Naive thymus-derived CD4-positive, alpha-beta T cell (primary cell): ENCODE measurements at places on chromosomes 4 and X. TPM values are rescaled to one million over a fixed set of nuclear protein-coding genes. Genes with fewer than 3 reads are reported as not detected.
A peak's percentile ranks its signal among the peaks of the same experiment; 100 is the strongest.

GRCh38 chr4:71732066-71732465 lies 51.8 kb downstream of the GC start:
- DNase-seq: no peak

DNA sequence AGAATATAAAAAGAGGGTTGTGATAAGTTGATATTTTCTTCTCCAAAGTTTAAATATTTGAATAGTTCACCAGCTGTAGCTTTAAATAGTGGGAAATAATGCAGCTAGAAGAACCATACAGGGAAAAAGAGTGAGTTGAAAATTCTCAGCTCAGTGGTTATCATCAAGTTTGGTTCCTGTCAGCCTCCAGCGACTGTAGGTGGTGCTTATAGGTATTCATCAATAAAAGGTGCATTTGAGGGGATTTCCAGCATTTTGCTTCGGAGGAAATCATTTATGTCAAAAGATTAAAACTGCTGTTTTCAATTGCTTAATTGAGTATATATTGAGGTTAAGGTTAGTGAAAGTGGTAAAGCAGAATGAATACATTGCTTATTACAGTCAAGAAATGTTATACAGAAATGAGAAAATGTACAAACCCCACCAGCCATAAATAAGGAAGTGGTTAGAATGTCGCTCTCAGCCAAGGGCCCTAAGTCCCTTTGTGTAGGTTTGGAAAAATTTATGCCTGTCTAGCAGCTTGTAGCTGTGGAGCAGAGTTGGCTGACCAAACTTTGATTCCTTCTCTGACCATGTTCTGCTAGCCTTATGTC lies 532.9 kb upstream of the FTHL17 start:
- no peak for DNase-seq

DNA sequence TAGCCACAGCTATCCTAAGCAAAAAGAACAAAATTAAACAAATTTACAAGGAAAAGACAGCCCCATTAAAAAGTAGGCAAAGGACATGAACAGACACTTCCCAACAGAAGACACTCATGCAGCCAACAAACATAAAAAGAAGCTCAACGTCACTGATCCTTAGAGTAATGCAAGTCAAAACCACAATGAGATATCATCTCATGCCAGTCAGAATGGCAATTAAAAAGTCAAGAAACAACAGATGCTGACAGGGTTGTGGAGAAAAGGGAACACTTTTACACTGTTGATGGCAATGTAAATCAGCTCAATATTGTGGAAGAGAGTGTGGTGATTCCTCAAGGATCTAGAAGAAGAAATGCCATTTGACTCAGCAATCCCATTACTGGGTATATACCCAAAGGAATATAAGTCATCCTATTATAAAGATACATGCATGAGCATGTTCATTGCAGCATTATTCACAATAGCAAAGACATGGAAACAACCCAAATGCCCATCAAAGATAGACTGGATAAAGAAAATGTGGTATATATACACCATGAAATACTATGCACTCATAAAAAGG lies 163.0 kb upstream of the TET2 start:
- DNase-seq: no peak

GRCh38 chrX:135931644-135932487 lies 38.4 kb downstream of the SAGE1 start:
- peak; percentile 42 for DNase-seq

GRCh38 chr4:14602206-14602605 lies 400.1 kb upstream of the CPEB2 start:
- no peak for DNase-seq

The GPRIN3 gene
- total RNA-seq: 11.2 TPM

GRCh38 chrX:8867406-8867805 lies 66.2 kb upstream of the FAM9A start:
- DNase-seq: no peak

The TMEM31 gene
- total RNA-seq: not detected in 2 replicates

GRCh38 chr4:139943277-139943676 lies 210.7 kb downstream of the MAML3 start:
- DNase-seq: no peak

DNA sequence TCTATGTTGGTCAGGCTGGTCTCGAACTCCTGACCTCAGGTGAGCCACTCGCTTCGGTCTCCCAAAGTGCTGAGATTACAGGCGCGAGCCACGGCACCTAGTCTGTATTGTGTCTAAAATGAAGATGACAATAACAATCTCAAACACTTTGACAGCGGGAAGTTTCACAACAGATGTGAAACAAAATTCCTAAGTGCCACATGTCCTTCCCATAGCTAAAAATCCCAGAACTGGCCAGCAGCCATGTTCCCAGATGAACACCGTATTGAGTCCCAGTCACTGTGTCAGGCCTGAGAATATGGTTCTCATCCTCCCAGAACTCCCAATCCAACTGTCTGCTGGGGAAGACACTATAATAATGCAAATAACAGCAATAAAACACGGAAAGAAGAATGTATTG lies 16.4 kb upstream of the KLHL8 start:
- no peak for DNase-seq

DNA sequence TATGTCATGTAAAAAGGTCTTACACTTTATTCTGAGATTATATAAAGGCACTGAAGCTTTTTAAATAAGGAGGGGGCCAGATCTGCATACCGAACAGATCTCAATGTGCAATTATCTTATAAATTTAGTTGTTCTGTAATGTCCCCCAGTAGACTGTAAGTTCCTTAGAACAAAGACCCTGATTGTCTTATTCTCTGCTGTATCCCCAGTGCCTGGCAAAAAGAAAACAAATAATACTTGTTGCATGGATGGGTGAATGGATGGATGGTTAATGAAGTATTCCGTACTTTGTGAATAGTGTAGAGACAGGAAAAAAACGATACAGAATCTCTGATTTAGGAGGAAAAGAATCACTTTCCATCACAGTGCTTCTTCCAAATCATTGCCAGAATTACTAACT lies 141.5 kb downstream of the CHM start:
- DNase-seq: no peak

The TRIML2 gene
- total RNA-seq: not detected

DNA sequence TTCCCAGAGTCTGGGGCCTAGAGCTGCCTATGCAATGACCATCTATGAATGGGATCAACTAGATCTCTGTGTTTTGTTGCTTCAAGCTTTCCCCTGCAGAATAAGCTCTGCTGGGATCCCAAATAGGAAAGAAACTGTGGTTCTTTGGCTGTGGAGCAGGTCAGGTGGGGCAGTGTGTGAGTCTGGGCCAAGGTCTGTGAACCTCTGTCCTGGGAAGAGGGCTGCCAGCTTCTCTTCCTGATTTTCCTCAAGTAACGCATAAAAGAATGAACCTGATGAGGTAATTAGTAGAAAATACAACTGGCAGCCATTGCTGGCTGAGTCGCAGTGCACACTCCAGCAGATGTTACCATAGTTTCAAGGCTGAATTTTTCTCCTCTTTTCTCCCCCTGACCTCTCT lies 4.6 kb upstream of the PIN4 start:
- DNase-seq: no peak
